ENCODE measurements at places on chromosomes 16 and 17.

GRCh38 chr17:34300652-34301370 is 15.3 kb downstream of the CCL11 start:
- no peak for DNase-seq

DNA sequence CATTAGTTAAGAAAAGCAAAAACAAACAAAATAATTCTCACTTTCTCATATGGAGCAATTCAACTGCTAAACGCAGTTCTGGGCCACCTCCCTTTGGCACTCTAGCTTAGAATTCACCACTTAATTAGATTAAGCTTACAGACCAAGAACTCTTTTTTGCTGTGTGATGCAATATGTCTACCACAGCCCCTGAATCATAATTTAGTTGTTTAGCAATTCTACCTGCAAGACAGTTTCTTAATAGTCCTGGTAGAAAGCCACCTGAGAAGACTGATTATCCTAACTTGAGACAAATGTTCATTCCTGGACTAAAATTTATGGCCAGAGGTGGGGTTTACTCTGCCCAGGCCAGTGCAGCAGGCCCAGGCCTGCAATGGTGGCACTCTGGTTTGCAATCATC is 205.9 kb downstream of the HS3ST3A1 start:
- no peak for DNase-seq

- no peak for DNase-seq
Measured at GRCh38 chr16:27722207-27722606, 172.3 kb downstream of the KATNIP start.

DNA sequence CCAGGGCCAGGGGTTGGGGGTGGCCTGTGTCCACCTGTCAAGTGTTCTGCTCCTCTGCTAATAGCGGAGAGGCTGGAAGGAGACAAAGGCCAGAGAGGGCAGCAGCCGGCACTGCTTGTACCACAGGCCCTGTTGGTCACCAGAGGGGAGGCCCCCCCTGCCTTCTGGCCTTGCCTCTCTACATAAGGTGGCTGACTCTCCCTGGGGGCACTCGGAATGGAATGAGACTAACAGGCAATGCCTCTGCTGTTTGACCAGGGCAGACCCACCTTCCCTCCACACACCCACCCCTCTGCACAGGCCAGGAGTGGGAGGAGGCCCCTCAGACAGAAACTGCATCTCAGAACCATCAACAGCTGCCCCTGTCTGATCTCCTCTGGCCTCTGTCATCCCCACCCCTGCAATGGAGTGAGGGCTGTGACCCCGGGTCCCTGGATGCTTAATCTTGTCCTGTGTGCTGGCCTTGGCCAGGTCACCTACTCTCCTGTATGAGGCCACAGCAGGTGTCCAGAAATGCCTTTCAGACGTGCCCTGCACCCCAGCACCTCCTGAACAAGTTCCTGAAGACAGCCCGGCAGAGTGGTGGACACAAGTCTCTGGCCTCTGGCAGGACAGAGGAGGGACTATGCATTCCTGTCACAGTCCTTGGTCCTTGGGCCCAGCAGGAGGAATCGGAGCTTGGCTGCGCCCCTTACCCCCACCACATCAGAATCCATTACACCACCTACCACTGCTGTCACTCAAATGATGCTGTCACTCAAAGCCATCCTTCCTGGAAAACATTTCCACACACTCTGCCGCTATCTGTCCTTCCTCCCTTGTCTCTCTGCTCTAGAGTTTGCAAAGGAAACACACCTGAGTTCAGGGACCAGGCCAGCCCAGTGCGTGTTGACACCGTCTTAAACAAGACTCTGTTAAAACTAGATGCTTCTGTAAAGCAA is 107.5 kb upstream of the ZNF750 start:
- DNase-seq = peak; percentile 10

DNA sequence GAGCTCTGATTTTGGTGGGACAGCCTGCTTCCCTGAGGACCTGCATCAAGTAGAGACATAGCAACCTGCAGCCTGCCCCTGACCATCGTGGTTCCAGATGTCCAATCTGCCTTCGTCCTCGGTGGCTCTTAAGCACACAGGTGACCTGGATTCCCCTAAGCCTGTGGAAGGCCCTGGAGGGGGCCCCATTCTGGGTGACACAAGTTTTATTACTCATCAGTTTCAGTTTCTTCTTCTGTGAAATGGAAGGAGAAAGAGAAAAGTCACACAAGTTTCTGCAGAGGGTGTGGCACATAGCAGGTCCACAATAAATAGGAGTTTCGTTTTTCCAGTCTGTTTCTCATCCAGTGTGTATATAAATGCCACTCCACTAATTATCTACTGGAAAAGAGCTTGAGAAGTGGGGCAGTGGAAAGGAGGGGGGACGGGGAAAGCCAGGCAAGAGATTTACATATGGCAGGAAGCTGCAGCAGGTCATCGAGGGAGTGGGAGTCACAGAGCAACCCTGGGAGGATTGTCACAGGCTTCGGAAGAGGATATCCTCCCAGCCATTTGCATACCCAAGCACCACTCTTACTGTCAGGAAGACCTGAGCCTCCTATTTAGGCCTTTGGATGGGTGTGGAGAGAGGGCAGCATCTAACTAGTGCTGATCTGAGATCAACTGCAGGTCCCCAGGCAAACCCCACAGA is 10.0 kb upstream of the NOS2 start:
- DNase-seq = no peak

- no peak for DNase-seq
Measured at GRCh38 chr17:79849953-79850352, 10.7 kb upstream of the CBX4 start.

GRCh38 chr16:12723681-12724080 is 80.0 kb downstream of the CPPED1 start:
- no peak for DNase-seq

GRCh38 chr16:49470513-49470991 is 96.9 kb downstream of the C16orf78 start:
- DNase-seq = no peak

GRCh38 chr16:745739-746138 is 4.9 kb upstream of the CIAO3 start:
- no peak for DNase-seq

DNA sequence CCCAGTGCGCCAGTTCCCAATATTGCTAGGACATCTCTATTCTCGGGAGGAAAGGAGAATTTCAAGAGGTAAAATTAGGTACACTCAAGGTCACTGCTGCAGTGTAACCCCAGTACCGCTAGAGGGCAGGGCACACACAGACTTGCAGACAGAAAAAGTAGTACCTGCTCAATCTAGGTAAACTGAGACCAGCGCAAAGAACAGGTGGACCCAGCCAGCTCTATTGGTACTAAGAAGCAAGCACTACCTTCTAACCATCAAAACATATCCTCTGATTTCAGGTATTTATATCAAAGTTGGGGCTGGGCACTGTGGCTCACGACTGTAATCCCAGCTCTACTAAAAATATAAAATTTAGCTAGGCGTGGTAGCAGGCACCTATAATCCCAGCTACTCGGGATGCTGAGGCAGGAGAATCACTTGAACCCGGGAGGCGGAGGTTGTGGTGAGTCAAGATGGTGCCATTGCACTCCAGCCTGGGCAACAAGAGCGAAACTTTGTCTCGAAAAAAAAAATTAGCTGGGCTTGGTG is 3.6 kb upstream of the WDR81 start:
- peak; percentile 74 for DNase-seq

GRCh38 chr17:44787271-44787940 is 28.6 kb downstream of the ADAM11 start:
- no peak for DNase-seq

DNA sequence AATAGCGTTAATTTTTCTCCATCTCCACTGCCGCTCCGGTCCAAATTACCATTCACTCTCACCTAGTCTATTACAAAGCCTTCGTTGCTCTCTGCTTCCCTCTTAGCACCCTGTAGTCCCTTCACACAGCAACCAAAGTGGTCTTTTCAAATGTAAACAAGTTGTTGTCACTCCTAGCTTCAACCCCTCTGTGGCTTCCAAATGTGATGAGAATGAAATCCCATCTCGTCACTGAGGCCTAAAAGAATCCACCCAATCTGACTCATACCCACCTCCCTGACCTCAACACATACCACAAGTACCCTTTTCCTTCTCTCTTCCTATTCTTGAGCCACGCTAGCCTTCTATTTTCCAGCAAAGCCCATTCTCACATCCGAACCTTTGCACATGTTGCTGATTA is 2.2 kb upstream of the PELP1 start:
- no peak for DNase-seq

DNA sequence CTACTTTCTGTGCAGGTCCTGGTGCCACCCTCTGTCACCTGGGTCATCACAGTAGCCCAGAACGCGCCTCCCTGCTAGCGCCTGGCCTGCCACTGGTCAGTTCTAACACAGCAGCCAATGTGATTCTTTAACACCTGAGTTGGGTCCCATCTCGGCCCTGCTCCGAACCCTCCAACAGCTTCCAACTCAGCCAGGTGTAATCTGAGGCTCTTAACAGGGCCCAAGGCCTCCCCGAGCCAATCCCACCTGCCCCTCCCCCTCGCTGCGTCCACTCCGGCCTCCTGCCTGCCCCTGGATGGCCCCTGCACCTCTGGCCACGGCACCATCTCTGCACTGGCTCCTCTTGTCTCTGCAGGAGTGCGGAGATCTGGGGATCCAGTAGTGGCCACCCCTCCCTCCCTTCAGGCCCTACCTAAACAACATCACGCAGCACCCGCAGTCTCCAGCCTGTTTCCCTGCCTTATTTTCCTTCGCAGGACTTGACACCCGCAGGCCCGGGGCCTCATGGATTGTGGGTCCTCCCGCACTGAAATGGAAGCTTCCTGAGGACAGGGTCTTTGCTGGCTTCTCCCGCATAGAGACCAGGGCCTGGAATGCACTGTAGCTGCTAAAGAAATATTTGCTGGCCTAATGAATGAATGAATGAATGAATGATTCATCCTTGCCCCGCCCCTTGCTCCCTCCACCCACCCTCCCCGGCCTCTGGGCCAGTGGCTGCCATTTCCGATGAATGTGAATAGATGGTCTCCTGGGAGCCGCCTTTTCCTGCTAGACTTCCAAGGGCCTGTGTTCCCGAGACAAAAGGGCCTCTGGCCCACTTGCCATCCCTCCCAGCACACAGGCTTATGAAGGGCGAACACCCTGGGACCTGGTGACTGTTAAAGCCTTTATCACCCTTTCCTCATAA is 174.8 kb upstream of the FOXF1 start:
- DNase-seq = no peak

GRCh38 chr16:57566436-57566835 is 24.0 kb downstream of the ADGRG5 start:
- DNase-seq = no peak

DNA sequence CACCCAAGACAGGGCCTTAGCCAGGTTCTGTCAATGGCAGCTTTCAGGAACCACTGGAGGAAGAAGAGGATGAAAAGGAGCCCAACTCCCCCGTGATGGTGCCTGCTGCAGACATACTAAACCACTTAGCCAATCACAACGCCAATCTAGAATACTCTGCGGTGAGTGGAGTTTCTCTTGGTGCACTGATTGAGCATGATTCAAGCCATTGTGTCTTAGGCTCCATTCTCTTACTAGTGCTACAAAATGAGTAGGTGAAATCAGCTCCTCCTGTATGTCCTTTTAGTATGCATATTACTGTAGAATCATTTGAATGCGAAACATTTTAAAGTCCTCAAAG is 1.4 kb downstream of the SETD6 start:
- DNase-seq = no peak

- no peak for DNase-seq
Measured at GRCh38 chr17:66273586-66273848, 28.9 kb upstream of the PRKCA start.

- no peak for DNase-seq
Measured at GRCh38 chr16:49701789-49702494, 154.0 kb downstream of the ZNF423 start.

- DNase-seq = no peak
Measured at GRCh38 chr16:53664724-53665345, 38.8 kb downstream of the RPGRIP1L start.

DNA sequence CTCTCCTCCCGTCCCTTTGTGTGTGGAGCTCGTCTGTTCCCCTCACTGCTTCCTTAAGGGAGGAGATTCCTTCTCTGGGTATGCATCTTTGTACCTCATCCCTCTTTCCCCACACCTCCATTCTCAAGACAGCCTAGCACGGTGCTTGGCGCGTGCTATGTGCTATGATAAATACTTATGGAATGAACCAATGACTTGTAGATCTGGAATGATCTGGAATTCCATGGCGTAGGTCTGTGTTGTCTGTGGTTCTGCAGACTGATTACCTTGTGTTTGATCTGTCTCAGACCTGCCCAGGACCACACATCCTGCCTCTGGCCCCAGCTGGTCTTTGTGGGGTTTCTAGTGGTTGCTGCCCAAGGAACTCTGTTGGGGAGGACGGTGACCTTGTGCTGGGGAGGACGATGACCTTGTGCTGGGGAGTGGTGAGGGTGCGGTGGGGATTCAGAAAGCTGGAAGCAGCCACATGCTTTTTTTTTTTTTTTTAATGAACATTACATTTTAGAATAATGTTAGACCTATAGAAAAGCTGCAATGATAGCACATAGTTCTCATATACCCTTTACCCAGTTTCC is 33.5 kb upstream of the ETV4 start:
- DNase-seq = no peak

- no peak for DNase-seq
Measured at GRCh38 chr17:9557161-9557755, 18.4 kb downstream of the STX8 start.

DNA sequence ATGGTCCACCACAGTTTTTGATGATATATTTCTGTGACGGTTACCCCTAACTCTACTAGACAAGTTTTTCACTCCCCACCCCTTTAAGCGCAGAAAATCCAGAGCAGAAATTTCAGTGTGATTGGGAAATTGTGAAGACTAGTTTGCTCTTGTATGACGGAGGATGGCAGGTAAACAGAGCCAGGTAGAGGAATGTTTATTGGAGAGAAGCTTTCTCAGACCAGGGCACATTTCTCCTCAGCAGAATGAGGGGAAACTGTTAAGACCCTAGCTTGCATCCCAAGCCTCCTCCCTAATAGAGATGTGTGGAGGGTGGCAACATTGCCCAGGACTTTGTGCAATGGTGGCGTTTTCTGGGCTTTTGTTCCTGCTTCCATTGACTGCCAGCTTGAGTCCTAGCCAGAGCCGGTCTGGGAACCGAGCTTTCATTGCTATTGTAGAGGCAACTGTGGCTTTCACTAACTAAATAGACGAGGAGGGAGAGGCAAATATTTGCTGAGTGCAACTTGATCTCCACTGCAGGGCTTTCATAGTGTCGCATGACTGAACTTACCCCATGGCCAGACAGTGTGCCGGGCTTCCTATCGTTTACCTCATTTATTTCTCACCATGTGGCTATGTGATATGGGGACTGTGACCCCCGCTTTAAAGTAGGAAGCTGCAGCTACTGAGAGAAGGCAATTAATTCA is 159.6 kb upstream of the MPHOSPH6 start:
- DNase-seq = no peak

DNA sequence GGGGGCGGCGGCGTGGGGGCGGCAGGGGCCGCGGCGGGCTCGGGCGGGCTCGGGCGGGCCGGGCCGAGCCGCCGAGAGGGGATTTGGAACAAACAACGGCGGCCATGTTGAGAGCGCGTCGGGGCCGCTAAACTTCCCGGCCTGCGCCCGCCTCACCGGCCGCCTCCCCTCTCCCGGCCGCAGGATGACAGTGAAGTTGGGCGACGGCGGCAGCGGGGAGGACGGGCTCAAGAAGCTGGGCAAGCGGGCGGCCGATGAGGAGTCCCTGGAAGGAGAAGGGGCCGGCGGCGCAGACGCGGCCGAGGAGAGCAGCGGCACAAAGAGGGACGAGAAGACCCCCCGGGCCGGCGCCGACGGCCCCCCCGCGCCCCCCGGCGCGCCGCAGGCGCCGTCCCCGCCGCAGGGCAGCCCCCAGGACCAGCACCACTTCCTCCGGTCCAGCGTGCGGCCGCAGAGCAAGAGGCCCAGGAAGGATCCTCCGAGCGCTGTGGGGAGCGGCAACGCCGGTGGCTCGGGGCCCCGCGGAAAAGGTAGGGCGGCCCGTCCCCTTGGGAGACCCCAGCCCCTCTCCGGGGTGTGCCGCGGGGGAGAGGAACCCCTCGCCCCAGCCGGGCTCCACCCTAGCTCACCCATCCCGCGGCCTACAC is 2.4 kb downstream of the CRAMP1 start:
- DNase-seq = no peak

Data from activated CD8-positive, alpha-beta memory T cell treated with anti-CD3 and anti-CD28 coated beads, Interleukin-2, amount 50 U/mL, for 4 hours (primary cell).